T-helper 2 cell (primary cell): ENCODE measurements at places on chromosomes 13 and 19.

DNA sequence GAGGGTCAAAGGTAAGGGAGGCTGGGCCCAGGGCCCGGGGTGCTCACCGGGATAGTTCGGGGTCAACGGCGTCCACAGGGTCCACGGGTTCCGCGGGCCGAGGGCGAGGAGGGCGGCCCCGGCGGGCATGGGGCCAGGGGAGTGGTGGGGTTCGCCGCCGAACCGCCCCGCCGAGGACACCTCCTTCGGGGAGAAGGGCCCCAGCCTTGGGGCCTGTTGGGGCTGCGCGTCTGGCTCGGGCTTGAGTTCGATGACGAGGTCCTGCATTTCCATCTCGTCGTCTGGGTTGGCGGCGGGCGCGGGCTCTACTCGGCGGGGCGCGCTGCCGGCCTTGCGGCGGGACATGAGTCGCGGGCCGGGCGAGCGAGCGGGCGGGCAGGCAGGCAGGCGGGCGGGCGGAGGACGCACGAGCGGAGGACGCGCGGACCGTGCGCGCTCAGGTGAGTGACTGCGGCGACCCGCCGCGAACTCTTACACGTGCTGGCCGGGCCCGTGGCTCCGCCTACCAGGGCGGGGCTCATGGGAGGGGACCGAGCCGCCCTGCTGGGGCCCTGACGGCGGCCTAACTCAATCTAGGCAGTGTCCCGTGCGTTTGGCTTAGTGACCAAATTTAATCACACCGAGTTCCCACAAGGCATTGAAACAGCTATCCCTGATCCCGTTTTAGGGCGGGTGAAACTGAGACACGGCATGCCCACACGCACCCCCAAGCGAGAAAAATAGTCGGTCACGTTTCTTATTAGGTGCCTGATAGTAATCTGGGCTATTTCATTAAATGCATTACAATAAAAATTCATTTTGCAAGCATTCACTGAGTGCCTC lies at the start of gene ZNF296:
Gene ZNF296, minus strand, starts transcription at position 450 of the 822 bp plus-strand sequence. Its CDS starts 105 bp downstream, at position 345.
- DNase-seq, result peak; percentile 72

- no peak for DNase-seq
Measured at GRCh38 chr13:29710511-29710910, 115.0 kb upstream of the SLC7A1 start.

- DNase-seq, result no peak
Measured at GRCh38 chr13:30831515-30831914, 74.6 kb upstream of the MEDAG start.

- no peak for DNase-seq
Measured at GRCh38 chr13:22903301-22903700, 277.5 kb upstream of the SGCG start.

DNA sequence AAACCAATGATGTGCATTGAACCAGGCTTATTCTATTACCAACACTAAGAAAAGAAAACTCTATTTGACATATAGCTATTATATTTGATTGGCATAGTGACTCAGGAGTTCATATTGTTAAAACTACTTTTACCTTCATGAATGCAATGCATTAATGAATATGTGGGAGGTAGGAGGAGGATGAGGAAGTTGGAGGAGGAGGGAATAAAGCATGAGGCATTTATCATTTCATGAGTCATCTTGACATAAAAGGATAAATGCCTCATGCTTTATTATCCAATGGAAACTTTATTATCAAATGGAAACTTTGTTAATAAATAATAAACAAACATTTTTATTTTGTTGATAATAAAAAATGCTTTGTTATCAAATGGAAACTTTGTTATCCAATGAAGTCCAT lies 116.5 kb downstream of the SPRY2 start:
- DNase-seq, result no peak

DNA sequence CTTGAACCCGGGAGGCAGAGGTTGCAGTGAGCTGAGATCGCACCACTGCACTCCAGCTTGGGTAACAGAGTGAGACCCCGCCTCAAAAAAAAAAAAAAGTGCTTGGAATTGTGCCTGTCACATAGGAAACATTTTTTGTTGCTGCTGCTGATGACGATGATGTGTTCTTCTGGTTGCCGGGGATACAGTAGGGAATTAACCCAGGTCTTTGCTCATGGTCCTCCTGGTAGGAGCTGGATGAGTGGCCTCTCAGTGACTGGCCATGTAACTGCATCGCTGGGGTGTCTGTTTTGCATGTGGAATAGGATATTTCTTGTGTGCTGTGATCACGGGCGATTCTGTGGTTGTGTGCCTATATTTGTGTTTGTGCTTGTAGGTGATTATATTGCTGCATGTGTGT lies 4.7 kb upstream of the CNFN start:
- no peak for DNase-seq

DNA sequence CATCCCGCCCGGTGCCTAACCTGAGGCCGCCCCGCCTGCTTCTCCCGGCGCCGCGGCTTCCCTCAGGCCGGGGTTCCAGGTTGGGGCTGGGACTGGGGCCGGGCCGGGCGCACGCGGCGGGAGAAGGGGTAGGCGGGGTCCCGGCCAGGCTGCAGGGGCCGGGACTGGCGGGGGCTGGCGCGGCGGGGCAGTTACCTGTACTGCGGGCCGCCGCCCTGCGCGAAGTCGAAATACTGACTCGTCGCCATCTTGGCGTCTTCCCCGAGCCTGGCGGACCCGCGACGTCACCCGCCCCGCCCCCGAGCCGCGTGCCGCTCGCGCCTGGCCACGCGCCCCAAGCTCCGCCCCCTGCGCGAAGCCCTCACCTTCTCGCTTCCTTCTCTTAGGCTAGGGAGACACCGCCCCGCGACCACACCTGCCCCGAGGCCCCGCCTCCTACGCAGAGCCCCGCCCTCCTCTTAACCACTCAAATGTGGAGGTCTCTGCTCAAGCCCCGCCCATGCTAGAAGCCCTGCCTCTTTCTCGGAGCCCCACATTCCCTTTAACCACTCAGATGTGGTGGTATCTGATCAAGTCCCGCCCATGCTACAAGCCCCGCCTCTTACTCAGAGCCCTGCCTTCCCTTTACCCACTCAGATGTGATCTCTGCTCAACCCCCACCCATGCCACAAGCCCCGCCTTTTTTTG lies at the start of gene ZFR2:
Gene ZFR2, minus strand, starts transcription at position 269 of the 687 bp plus-strand sequence. Its CDS starts 21 bp downstream, at position 248.
- DNase-seq, result no peak

DNA sequence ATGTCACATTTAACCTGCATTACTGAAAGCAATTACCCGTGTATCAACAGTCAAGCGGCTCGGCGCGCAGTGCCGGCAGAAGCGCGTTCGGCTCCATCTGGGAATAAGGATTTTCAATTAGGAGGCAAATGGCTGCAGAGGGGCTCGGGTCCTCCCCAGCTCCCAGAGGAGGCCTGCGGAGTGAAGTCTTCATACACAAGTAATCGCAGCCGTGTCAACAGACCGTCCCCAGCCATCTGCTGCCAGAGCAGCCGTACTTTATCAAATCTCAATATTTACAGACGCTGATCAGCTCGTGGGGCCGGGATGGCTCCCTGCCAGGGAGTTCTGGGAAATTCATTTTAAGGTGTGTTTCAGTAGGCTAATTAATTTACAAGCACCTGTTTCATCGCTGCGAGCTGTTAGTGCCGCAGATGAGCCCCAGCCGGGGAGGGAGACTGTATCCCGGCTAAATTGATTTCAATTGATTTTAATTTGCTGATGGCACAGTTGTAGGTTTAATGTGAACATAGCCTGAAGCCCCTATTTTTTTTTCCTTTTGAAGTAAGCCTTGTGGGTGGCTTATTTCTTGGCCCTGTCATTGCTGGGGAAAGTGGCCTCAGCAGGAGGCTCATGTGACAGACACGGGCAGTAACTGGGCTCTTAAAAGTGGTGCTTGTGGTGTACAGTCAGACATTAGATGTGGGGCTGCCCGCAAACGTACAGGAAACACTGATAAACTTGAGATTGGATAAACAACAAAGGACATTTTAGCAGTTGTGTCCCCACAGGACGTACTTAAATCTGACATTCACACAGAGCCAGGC lies 252.7 kb downstream of the TEX29 start:
- DNase-seq, result no peak

DNA sequence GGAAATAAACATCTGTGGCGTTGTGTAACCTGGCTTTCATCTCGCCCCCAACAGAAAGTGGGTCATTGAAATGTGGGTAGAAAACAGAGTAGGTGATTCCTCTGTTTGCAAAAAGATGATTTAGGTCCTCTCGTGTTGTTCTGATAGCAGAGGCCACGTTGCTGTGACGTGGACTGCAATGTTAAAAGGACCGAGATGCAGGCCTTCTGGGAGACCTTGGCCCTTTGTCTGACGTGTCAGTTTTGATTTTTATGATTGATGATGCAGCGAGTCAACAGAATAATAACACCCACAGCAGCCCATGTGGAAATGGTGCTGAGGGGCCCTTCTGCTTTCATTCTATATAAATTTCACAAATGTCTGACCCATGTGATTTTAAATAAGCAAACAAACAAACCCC lies 68.9 kb downstream of the FGF9 start:
- DNase-seq, result no peak

DNA sequence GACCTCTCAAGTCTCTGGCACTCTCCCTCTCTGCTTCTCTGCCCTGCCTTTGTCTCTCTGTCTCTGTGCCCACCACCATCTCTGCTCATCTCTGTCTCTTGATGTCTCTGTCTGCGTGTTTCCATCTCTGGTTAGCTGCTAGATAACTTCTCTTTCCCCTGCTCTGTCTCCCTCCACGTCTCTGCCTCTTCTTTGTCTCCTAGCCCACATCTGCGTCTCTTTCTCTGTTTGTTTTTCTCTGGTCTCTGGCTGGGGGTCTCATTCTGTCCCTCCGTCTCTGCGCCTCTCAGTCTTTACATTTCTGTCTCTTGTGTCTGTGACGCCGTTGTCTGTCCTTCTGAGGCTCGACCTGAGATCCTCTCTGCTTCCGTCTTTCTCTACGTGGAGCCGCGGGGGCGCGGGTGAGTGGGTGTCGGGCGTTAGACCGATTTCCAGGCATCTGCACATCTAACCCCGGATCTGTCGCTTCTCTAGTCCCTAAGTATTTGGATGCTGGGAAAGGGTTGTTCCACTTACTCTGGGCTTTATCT lies 386 bp downstream of the GIPR start:
- DNase-seq, result no peak

- no peak for DNase-seq
Measured at GRCh38 chr19:13604902-13605586, 98.8 kb upstream of the CACNA1A start.

GRCh38 chr19:572140-572742 lies at the start of gene BSG:
Gene BSG (plus strand): TSS chr19:572596. CDS start chr19:572635, 39 bp downstream.
- peak; percentile 99 for DNase-seq

- DNase-seq, result no peak
Measured at GRCh38 chr13:21813110-21813509, 142.2 kb downstream of the FGF9 start.

DNA sequence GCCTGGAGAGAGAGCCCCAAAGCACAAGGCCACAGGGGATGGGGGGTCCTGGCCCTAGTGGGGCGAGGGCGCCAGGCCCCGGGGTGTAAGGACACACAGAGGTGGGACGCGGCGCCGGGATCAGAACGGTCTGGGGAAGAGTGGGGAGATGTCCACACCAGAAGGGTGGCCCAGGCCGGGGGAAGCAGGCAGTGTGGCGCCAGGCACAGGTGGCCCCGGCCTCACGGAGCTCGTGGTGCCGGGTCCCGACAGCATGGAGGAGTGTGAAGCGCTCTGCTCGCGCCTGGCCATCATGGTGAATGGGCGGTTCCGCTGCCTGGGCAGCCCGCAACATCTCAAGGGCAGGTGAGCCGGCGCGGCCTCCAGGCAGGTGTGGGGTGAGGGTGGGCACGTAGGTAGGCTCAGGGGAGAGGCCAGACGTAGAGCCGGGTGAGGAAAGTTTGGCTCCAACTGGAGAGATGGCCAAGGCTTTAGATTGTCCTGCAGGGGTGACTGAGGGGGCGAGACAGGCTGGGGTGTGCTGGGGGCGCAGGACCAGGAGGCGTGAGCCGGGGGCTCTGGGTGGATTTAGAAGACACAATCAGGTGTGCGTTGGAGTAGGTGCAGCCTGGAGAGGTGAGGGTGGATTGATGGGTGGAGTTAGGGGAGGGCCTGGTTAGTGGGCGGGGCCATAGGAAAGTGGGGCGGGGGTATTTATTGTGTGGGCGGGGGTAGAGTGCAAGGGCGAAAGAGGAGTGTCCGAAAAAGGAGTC lies 2.9 kb upstream of the ARHGAP45 start:
- no peak for DNase-seq

DNA sequence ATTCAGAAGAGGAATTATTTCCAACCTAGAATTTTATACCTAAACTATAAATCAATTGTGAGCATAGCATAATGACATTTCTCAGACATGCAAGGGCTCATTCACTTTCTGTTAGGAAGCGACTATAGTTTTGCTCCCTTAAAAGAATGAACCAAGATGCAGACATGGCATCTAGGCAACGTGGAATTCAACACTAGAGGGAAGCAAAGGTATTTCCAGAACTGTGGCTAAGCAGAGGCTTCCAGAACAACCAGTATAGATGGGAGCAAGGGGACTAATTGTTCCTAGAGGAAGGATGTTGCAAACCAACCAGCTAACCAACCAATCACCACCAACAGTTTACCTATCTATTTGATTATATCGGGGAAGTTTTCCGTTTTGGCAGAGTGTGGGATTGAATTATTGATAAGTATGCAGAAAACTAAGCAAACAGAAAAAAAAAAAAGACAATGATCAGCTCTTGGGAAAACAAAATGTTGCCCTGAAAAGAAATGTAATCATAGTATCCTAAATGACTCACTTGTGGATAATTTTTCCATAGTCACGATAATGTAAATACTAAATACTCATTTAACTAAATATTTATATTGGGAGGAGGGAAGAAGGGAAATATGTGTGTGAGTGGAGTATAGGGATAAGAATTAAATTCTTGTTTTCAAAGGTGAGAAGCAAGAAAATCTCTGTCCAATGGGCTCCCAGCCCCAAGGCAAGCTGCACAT lies 21.1 kb downstream of the ARL11 start:
- no peak for DNase-seq

DNA sequence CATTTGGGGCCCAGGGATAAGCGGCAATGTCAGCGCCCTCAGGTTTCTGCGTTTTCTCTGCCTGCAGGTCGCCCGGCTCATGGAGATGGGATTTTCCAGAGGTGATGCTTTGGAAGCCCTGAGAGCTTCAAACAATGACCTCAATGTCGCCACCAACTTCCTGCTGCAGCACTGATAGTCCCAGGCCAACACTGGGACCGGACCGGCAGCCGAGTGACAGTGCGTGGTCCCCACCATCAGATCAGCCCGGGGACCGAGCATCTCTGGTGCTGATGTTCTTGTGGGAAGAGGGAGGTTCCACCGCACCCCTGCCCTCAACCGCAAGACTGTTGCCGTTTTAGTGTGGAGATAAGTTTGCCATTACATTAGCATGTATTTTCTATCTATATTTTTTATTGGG lies 78.0 kb upstream of the GPR183 start:
- no peak for DNase-seq
